ENCODE measurements at places on chromosomes 4 and X.

DNA sequence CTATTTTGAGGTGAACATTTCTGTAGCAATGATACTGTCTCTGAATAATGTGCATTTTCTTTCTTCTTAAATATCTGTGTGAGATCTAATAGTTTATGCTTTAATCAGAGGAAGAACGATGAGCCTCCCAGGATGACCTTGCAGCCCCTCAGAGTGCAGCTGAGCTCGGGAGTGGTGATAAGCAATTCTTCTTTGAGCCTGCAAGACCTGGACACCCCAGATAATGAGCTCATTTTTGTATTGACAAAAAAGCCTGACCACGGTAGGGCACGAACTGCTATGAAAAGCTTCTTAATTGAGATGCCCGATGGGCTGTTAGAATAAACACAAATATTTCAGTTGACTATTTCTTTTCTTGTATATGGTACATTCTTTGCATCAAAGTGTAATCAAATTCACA, 105.0 kb upstream of the ANXA3 start:
- DNase-seq: peak; percentile 83

DNA sequence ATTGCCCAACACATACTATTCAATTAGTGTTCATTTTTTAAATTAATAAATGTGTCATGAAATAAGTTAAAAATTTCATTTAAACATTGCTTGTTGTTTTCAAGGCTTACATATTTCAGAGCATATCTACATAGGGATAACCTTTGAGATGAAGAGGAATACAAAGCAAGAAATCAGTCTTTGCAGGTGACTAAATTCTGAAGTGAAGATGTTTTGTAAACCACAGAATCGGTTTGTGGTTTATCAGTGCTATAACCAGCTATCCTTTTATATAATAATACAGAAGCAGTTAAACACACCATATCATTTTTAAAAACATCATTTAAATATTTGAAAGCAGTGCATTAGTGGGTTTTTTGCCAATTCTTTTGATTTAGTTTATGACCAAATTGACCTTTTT, 26.9 kb downstream of the FAM241A start:
- no peak for DNase-seq

DNA sequence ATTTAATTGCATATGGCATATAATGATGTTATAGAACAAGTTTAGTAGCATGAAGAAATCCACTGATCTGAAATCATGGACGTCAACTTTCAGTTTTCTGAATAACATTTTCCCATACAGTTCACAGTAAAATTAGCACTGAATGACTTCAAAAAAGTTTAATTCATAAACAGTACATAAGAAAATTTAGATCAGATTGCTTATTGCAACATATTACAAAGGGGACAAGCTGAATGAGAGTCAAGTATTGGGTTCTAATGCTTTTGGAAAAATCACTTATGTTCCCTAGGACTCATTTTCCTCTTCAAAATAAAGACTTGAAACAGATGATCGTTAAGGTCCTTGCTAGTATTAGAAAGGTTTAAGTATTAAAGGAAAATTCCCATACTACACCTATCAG, 898.3 kb upstream of the INTU start:
- no peak for DNase-seq

DNA sequence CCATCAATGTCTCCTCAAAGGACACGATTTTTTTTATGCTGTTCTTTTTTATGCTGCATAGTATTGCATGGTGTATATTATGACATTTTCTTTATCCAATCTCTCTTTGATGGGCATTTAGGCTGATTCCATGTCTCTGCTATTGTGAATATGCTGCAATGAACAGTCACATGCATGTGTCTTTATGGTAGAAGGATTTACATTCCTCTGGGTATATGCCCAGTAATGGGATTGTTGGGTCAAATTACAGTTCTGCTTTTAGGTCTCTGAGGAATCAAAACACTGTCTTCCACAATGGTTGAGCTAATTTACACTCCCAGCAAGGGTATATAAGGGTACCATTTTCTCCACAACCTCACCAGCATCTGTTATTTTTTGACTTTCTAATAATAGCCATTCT, 113.9 kb downstream of the GRIA3 start:
- DNase-seq: no peak

GRCh38 chr4:123553279-123553678, 156.7 kb downstream of the SPRY1 start:
- DNase-seq: no peak

GRCh38 chr4:122434285-122434684, 22.2 kb downstream of the IL2 start:
- no peak for DNase-seq

- DNase-seq: no peak
Observed at GRCh38 chr4:52903273-52903672, 41.2 kb downstream of the RASL11B start.

DNA sequence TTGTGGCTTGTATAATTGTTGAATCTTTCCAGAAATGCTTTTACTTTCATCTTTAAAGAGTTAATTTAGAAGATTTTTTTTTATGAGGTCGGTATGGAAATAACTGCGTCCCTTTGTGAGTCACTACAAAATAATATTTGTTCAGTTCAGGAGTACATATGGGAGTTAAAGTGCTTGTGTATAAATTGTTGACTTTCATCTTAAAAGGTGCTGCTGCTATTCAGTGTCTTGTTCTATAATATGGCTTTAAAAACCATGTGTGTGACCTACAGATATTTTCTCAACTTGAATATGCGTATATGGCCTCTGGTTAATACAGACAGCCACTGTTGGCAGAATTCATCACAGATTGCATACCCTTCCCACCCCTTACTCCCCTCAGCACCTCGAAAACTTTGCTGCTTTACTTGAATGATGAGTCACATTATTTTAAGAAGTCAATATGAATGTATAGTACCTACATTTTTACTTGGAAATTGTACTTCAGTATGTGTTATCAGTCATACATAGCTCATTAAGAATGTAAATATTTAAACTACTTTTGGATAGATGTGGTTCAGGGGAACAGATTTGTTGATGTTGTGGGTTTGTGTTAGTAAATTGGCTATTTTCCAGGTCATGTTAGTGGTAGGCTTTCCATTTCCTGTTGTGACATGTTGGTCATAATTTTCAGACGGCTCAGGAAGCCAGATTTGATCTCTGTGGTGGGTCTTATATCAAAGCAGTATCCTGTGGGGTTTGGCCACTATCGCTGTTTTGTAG, 1.5 kb downstream of the CLCN3 start:
- DNase-seq: peak; percentile 78

DNA sequence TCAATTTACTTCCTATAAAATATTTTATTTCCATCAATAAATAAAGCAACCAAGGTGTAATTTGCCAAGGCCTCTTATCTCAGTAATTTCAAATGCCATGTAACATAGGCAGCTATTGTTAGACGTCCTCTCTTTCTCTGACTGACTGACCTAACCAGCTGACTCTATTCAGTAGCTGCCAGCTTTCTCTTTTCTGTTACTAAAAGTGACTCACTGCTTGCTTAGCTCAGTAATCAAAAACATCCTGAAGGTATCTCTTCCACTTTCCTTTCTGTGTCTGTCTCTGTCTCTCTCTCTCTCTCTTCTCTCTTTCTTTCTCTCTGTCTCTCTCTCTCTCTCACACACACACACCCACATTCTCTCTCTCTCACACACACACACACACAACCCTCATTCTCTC, 134.2 kb downstream of the SPOCK3 start:
- no peak for DNase-seq

DNA sequence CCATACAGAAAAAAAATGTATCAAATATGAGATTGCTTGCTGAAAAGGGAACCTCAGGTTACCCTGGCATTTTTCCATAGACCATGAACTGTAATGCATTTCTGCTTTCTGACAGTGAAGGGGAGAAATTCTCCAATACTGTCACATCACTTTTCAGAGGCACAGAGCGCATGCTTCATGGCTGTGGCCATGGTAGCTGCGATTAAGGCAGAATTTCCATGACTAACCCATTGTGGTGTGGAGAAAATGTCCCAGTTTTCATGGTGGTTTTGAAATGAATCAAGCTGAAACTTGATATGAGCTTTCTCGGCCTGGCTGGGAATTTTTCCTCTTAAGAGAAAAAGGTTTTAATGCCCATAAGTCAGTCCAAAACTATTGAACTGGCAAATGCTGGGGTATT, 39.5 kb upstream of the MAP3K15 start:
- DNase-seq: no peak

Measured in erythroblast (primary cell).